ENCODE measurements at places on chromosomes 11 and 22. TPM values are rescaled to one million over a fixed set of nuclear protein-coding genes. Genes with fewer than 3 reads are reported as not detected.
A peak's percentile ranks its signal among the peaks of the same experiment; 100 is the strongest.

GRCh38 chr11:101341578-101341977 lies 212.0 kb upstream of the PGR start:
- no peak for DNase-seq

DNA sequence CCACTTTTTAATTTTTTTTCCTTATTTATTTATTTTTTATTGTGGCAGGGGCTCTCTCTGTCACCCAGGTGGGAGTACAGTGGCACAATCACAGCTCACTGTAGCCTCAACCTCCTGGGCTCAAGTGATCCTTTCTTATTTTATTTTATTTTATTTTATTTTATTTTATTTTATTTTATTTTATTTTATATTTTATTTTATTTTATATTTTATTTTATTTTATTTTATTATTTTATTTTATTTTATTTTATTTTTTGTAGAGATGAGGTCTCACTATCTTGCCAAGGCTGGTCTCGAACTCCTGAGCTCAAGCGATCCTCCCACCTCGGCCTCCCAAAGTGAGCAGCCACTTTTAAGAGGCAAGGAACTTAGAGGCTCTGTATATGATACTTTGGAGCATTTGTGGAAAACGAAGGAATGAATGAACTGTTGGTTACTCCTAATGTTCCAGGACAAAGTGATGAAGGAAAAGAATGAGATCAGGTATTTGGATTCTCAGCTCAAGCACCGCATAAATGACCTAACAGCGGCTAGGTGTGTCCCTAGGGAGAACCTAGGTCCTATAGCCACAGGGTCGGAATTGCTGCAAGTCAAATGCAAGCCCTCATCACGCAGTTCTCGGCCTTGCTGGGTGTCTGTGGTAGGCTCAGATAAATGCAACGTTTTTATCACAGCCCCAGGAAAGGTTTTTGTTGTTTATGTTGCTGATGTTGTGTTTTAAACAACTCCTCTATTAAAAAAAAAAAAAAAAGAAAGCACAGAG lies 36.5 kb downstream of the ASCL2 start:
- no peak for DNase-seq

GRCh38 chr11:8612522-8612921 lies 18.5 kb upstream of the STK33 start:
- no peak for DNase-seq

DNA sequence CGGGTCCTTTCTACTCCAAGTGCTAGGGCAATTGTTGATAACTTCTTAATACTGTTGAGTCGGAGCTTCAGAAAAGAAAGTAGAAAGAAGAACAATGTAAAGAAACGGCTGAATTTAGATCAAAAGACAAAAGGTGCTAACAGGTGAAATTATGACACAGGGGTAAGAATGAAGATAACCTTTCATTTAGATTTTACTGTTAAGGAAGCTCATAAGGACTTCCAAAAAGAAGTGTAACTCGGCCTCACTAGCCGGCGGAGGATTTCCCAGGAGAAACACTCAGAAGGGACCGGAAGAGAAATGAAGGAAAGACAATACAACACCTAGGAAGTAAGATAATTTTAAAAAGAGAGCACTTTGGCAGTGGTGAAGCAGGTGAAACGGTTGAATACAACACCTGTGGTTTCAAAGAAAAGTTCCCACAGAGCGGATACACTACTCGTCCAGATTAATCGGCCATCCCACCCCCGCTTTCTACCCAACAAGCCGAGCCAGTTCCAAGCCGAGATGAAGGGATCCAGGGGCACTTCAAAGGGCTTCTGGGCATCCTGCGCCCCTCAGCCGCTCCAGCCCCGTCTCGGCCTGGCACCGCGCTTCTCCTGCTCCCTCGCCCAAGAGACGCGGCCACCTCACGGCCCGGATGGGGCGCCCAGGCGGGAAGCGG lies 737 bp downstream of the PPP2R1B start:
- DNase-seq: peak; percentile 60

- no peak for DNase-seq
These were observed 170.0 kb downstream of the LRRC4C start for GRCh38 chr11:41289408-41289807.

GRCh38 chr11:64409278-64409677 lies 50.3 kb downstream of the RPS6KA4 start:
- DNase-seq: no peak

- DNase-seq: no peak
These were observed 108.0 kb downstream of the MICAL3 start for GRCh38 chr22:17916226-17916889.

DNA sequence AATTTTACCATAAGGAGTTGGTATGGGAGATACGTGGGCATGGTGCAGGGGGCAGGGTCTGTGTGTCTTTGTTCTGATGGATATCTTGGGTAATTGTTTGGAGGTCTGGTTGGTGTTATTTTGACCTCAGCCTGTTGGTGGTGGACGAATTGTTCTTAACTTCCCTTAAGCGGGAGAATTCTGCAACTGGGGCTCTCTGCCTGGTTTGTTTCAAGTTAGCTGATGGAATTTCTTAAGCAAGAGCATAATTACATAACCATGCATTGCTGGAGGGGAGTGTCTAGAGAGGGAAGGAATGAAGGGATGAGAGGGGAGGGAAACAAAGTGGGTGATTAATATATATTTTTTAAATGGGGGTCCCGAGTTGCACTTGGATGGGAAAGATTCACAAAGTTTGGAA lies 908.5 kb upstream of the RAG2 start:
- DNase-seq: no peak

- peak; percentile 94 for DNase-seq
These were observed 9.1 kb downstream of the INSC start for GRCh38 chr11:15123849-15124248.

- DNase-seq: peak; percentile 88
These were observed 64.1 kb downstream of the ME3 start for GRCh38 chr11:86608251-86608799.

DNA sequence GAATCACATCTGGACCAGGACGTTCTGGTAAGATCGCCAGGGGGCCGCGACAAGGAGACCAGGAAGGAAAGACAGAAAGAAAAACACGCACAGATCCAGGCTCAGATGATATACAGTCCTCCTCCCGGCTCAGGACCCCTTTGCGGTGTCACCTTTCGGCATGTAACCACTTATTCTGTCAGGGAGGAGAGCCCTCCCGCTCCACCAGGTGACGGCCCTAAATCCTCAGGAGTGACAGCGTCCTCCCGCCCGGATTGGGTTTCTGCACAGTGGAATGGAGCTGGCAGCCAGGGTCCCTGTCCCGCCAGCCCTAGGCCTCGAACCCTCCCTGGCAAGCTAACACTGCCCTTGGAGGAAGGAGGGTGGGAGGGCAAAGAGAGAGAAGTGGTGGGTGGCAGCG lies 24.3 kb upstream of the KCNQ1OT1 start:
- DNase-seq: no peak

GRCh38 chr11:839875-840617 lies 2.3 kb downstream of the POLR2L start:
- DNase-seq: peak; percentile 69

DNA sequence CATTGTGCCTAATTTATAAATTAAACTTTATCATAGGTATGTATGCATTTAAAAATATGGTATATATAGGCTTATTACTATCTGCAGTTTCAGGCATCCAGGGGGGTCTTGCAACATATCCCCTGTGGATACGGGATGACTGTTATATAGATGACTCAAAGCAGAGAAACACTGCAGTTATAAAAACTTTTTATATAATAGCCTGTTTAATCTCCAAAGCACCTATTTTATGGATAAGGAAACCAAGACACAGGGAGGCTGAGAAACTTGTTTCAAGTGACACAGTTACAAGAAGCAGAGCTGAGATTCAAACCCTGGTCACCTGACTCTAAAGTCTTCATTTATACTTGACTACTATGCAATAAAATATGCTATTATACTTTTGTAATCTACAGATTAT lies 897.7 kb downstream of the KCNA4 start:
- peak; percentile 51 for DNase-seq

GRCh38 chr11:102580185-102580951 lies 44.8 kb downstream of the MMP20 start:
- DNase-seq: peak; percentile 36

DNA sequence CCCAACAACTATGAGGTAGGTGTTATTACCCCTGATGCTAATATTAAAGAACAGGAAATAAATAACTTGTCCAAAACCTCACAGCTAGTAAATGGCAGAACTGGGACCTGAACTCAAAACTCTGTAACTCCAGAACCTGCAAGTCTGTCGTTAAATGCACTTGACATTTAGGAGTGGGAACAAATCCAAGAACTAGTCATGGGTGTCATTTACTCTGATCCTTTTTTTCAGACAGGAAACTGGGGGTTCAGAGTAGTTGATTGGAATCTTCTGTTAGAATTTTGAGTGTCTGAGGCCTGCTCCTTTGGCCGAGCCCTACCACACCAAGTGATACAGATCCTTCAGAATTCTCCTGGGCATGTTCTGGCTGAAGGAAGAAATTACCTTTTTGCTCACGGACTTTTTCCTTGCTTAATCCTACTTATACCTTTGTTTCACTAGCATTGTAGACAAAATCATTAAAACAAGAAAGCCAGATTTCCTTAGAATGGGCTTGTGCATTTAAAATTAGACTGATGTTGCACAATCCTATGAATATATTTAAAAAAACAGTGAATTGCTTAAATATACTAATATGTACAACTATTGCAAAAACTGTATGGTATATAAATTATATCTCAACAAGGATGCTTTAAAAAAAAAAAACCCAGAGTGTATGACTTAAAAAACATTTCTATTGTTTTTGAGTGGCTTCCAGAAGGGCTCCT lies 1.4 kb upstream of the YAP1 start:
- DNase-seq: no peak

DNA sequence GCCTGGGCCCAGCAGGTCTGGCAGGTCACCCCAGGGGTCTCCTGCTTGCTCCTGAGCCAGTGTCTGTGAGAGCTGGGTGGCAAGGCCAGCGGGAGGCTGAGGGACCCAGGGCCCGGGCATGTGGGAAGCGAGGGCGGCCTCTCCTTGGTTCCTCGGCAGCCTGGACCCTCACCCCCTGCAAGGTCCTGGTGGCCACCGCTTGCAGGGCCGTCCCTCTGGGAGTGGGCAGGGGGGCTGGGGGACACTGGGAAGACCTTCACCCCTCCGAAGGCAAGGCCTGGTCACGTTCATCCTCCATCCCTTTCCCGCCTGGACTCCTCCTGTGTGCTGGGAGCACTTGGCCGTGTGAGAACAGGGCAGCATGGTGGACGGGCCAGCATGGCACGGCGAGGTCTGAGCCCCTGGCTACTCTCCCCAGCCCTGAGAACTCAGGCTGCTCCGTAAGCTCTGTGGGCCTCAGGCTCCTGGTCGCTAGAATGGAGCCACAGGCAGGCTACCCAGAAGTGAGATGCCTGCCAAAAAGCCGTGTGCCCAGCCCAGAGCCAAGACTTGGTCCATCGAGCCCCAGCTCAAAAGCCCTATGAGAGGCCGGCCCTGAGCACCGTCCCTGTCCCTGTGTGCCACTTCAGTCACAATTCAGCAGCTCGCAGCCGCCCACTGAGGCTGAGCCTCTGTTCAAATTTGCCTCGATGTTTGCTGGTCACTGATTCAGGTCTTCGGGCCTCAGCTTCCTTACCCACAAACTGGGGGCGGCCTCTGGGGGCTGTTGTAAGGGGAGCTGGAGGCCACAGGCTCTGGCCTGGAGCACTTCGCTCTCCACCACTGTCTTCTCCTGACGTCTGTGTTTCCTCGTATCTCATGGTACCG lies 45.0 kb downstream of the IGLL1 start:
- DNase-seq: no peak

GRCh38 chr22:37273126-37273845 lies 9.0 kb upstream of the CYTH4 start:
- DNase-seq: peak; percentile 82

GRCh38 chr11:28257761-28258160 lies 149.6 kb downstream of the METTL15 start:
- DNase-seq: peak; percentile 19

GRCh38 chr11:123480290-123480815 lies 50.3 kb downstream of the GRAMD1B start:
- DNase-seq: no peak

DNA sequence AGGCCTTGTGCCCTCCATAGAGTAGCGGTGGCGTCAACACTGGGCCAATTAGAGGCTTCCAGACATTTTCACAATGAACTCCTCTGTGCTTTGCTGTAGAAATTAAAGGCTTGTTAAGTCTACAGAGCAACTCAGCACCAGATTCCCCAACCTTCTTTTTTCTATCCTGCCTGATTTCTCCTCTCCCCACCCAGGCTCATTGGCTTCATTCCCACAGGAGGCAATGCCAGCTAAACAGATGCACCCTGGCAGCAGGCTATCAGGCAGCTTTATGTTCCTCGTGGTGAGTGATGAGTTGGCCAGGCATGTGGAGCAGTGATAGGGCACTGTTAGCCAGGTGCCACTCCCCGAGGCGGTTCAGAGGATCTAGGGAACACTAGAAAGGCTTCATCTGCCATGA lies 4.8 kb downstream of the DIXDC1 start:
- DNase-seq: peak; percentile 34

DNA sequence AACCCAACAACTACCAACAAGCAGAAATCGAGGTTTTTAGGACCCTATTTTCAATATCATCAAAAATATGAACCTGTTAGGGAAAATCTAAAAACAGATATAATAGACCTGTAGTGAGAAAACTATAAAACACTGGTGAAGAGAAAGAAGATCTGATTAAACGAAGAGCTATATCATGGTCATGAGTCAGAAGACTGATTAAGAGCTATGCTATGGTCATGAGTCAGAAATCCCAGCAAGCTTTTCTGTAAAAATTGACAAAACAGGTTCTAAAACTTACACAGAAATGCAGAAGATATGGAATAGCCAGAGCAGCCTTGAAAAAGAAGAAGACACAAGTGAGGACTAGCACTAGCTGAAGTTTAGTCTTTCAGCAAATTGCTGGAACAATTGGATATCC lies 345.0 kb downstream of the TBC1D22A start:
- peak; percentile 92 for DNase-seq

Gene PANX3
- polyA plus RNA-seq: not detected

Gene MMP12
- polyA plus RNA-seq: 0.19 TPM

Gene YAP1
- 11.9 TPM for polyA plus RNA-seq

Gene MS4A12
- polyA plus RNA-seq: not detected

Gene APOL4
- not detected for polyA plus RNA-seq

Gene ACRV1
- 0.10 TPM for polyA plus RNA-seq

Gene HSPB2
- 8.4 TPM for polyA plus RNA-seq

Gene OR6T1
- not detected for polyA plus RNA-seq

Data from GM23248 (cell line).